ENCODE measurements at places on chromosomes 2 and 18. TPM values are rescaled to one million over a fixed set of nuclear protein-coding genes. Genes with fewer than 3 reads are reported as not detected.

Gene EPB41L3
- total RNA-seq = 39.5 TPM

Gene EML6
- 15.7 TPM for total RNA-seq

Gene EGR4
- total RNA-seq = not detected

Gene GCA
- 18.7 TPM for total RNA-seq

Gene AGXT
- total RNA-seq = not detected

Gene NPHP1
- 1.3 TPM for total RNA-seq

Gene GCG
- not detected for total RNA-seq

Gene MDH1B
- total RNA-seq = 0.23 TPM

Gene CAPN13
- 1.9 TPM for total RNA-seq

Gene RAD51AP2
- total RNA-seq = not detected

Gene FIGN
- 1.5 TPM for total RNA-seq

Gene EFEMP1
- 59.6 TPM for total RNA-seq

Gene FAM237A
- not detected for total RNA-seq

Gene SATB2
- total RNA-seq = 5.1 TPM

Gene CYBRD1
- total RNA-seq = 1.7 TPM

Gene NT5C1B
- not detected for total RNA-seq

Gene ABCG5
- total RNA-seq = not detected

Gene RMND5A
- total RNA-seq = 23.4 TPM

Gene IHH
- 0.07 TPM for total RNA-seq

Gene COMMD1
- 30.8 TPM for total RNA-seq

Gene ID2
- total RNA-seq = 92.1 TPM

Gene MYO3B
- 0.46 TPM for total RNA-seq

Gene KIF5C
- 7.3 TPM for total RNA-seq

Gene AKAIN1
- not detected for total RNA-seq

Gene PAX8
- total RNA-seq = 2.6 TPM

Gene WDR54
- total RNA-seq = 41.0 TPM

Gene PROKR1
- 0.12 TPM for total RNA-seq

Gene ANKRD29
- total RNA-seq = 31.0 TPM

Gene VAMP5
- total RNA-seq = not detected

Gene CCDC68
- 2.6 TPM for total RNA-seq

Gene GREB1
- 0.62 TPM for total RNA-seq

Gene BCL2L11
- 24.6 TPM for total RNA-seq

Gene SEPTIN2
- 185 TPM for total RNA-seq

Gene FSIP2
- total RNA-seq = 2.5 TPM

Gene UGT1A3
- total RNA-seq = not detected

Gene VSNL1
- not detected for total RNA-seq

Gene GULP1
- total RNA-seq = 23.1 TPM

Gene C2orf78
- total RNA-seq = not detected

Gene SULT6B1
- not detected for total RNA-seq

Gene AOX1
- total RNA-seq = 54.9 TPM

Gene CXCR1
- total RNA-seq = not detected

Gene GREB1L
- total RNA-seq = 6.3 TPM

Gene SLC5A7
- 0.06 TPM for total RNA-seq

Gene ABCB6
- total RNA-seq = 21.1 TPM

Gene KIAA2012
- not detected for total RNA-seq

Gene AQP4
- total RNA-seq = not detected

Gene ANTXR1
- 31.1 TPM for total RNA-seq

Gene HOXD13
- total RNA-seq = 0.36 TPM

Gene ZBTB14
- 5.4 TPM for total RNA-seq

Gene CABYR
- 5.4 TPM for total RNA-seq

Gene LDLRAD4
- not detected for total RNA-seq

Gene HRH4
- total RNA-seq = not detected

Gene MAPK4
- total RNA-seq = not detected

Gene AQP12B
- total RNA-seq = not detected

Gene SCN9A
- 7.0 TPM for total RNA-seq

Gene AFTPH
- total RNA-seq = 18.9 TPM

Gene LRRC30
- not detected for total RNA-seq
